GM19239 (cell line): ENCODE measurements at places on chromosomes 7 and 10.

GRCh38 chr7:157139111-157139809 lies 534 bp downstream of the UBE3C start:
- peak; percentile 52 for DNase-seq

DNA sequence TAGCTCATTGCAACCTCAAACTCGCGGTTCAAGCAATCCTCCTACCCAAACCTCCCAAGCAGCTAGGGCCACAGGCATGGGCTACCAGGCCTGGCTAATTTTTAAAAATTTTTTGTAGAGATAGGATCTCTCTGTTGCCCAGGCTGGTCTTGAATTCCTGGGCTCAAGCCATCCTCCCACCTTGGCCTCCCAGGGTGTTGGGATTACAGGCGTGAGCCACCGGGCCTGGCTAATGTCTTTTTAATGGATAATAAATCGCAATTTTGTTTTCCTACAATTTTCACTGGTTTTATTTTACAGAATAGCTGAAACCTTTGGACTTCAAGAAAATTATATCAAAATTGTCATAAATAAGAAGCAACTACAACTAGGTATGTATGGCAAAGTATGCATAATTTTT lies 10.9 kb downstream of the NUB1 start:
- no peak for DNase-seq

DNA sequence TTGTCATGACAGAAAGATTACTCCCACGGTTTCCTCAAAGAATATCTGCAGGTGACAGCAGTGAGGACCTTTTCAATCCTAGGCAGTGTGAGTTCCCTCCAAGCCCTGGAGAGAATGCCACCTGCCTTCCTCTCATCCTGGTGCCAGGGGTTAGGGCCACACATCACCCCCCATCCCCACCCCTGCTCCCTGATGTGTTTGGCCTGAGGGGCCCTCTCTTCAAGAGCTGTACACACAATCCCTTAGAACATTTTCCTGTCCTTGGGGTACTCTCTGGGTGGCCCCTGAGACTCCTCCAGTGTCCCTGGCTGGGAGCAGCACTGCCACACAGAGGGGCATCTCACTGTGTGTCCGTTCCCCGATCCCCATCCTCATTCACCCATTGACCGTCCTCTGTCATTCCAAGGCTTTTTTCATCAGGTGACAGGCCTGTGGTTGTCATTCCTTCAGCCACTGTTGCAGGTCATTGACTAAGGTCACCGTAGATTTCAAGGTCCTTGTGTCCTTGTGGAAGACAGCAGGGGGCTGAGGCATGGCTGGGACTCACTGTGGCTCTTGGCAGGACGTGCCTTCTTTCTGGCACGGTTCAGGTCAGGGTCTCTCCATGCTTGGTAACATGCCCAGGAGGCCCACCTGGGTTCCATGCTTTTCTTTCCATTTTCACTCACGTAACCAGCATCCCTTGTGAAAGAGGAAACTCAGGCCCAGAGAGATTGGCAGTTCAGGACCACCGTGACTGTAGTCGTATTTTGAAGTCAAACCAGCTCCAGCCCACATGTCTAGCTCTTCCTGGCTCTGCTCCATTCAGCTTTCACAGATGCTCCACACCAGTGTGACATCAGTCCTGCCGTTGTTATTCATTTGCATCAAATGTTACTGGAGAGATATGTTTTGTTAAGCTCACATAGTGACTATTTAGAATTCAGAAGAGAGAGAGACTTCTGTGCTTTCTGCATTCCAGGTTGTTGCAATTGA lies 26.8 kb upstream of the BTBD16 start:
- no peak for DNase-seq

DNA sequence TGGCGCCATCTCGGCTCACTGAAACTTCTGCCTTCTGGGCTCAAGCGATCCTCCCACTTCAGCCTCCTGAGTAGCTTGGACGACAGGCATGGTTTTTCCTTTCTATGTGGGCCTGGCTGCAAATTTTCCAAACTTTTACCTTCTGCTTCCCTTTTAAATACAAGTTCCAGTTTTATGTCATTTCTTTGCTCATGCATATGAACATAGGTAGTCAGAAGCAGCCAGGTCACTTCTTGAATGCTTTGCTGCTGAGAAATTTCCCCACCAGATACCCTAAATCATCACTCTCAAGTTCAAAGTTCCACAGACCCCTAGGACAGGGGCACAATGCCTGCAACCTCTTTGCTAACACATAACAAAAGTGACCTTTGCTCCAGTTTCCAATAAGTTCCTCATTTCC lies 21.6 kb upstream of the RPEL1 start:
- no peak for DNase-seq

GRCh38 chr7:133629701-133630100 lies 376.8 kb downstream of the EXOC4 start:
- no peak for DNase-seq

- no peak for DNase-seq
Observed at GRCh38 chr10:5540080-5540479, 15.3 kb downstream of the CALML3 start.

DNA sequence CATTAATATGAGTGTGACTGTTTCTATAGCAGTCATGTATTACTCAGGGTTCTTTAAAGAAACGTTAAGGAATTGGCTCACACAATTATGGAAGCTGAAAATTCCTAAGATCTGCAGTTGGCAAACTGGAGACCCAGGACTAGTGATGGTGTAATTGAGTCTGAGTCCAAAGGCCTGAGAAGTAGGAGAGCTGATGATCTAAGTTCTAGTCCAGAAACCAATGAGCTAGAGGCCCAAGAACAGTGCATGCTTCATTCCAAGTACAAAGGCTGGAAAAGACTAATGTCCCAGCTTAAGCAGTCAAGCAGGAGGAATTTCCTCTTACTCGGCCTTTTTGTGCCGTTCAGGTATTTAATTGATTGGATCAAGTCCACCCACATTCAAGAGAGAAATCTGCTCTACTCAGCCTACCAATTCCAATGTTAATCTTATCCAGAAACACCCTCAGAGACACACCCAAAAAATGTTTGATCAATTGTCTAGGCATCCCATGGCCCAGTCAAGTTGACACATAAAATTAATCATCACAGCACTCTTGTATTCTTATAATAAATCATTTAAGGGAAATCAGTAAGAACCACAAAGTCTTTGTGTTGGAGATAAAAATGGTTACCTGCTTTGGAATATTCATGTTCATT lies 312.1 kb downstream of the PRKG1 start:
- DNase-seq: no peak
